ENCODE measurements at places on chromosomes 7 and 10.

GRCh38 chr10:83927166-83927565, 212.1 kb upstream of the GHITM start:
- no peak for DNase-seq

GRCh38 chr7:88664630-88665233, 94.8 kb upstream of the ZNF804B start:
- DNase-seq: peak; percentile 16

GRCh38 chr10:120982507-120982906, 131.3 kb downstream of the WDR11 start:
- no peak for DNase-seq

DNA sequence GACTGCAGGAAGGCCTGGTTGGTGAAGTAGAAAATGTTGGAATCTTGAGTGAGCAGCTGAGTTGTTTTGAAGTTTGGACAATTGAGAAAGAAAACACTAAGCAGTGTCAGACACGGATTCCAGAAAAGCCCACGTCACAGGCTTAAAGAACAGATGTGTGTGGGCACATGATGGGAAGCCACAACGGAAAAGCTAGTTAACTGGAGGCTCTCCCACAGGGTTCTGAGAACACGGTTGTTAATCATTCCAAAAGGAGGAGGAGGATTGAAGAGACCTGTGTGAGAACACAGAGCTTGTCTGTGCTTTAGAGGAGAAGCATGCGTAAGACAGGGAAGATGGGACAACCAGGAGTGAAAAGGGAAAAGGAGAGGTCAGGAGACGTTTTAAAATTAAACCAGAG, 42.6 kb downstream of the SHH start:
- no peak for DNase-seq

DNA sequence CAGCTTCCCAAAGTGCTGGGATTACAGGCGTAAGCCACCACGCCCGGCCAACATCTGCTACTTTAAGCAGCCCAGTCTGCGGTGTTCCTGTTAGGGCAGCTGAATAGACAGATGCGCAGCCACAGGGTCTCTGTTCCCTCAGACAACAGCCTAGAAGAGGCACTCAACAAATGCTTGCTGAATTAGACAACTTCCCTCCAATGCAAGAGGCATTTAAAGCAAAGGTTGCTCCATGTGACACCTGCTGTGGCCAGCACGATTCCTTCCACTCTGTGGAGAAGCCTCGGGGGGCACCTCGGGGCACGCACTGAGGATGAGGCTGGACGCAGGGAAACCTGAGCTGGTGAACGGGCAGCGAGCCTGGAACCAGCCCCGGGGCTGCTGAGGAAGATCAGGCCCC, 237.8 kb downstream of the MAD1L1 start:
- DNase-seq: no peak
